ENCODE measurements at places on chromosomes 2 and 18.

DNA sequence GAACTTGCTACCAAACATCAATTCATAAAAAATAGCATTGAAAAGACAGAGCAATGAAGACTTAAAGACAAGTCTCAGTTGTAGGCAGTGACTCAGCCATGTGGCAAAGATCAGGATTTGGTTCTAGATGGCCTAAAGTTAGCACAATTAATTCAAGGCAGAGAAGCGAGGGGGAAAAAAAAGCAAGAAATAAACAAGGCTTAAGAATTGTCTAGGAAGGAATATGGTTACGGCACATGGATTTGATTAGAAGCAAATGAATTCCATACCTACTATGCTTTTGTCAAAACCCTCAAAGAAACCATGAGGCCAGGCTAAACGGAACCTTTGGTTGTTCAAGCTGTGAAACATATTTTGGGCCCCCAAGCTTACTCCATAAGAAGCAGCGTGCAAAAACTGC lies 362.2 kb upstream of the KCNH7 start:
- no peak for DNase-seq

DNA sequence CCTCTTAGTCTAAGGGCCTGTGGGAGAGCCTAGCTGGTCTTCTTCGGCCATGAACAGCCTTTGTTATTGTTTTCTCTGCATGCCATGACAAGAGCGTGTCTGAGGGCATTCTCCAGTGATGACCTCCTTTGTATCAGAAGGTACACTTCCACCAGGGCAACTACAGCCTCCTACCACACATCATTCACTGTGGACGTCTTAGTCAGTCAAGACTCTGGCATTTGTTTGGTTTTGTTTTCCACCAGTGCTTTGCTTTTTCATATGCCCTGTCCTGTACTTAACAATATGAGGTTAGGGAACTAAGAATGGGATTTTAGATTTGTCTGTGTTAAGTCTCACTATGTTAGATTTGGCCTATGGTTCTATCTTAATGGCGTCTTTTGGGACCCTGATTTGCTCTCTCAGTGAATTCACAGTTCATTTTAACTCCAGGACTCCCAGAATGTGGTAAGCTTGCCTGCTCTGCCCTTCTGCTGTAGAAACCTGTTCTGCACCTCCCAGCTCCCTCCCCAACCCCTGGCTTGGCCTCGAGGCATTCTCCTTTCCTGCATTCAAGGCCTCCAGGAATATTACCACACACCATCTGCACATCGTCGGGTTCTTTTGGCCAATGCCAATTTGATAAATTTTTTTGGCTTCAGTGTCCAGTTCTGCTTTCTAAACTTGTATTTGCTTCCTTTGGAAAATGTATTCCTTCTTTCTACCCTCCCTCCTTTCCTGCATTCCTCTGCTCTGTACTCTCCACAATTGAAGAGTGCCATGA lies 42.8 kb upstream of the IL1R1 start:
- no peak for DNase-seq

DNA sequence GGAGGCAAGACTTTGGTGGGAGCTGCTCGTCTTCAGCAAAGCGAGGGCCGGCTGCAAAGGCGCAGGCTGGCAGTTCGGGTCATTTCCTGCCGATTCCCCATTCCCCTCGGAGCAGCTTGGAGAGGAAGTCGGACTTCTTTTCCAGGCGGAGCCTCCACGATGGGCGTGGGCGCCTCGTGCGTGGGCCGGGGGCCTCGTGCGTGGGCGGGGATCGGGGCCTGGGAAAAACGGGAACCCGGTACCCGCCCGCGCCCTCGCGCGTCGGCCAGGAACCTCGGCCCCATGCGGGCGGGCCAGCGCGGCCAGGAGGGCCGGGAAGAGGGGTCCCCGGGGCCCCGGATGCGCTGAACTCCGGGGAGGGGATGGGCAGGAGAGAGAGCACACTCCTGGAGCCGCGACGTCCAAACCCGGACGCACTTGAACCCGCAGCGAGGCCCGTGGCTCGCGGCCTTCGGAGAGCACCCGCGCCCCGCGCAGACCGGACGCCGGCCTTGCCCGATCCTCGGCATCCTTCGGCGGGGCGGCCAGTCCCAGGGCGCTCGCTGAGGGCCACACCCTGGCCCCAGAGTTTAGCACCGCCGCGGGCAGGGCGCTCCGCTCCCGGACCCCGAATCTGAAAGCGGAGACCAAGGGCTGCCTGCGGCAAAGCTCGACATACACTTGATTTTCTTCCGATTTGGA lies 368.4 kb downstream of the MTX2 start:
- no peak for DNase-seq

DNA sequence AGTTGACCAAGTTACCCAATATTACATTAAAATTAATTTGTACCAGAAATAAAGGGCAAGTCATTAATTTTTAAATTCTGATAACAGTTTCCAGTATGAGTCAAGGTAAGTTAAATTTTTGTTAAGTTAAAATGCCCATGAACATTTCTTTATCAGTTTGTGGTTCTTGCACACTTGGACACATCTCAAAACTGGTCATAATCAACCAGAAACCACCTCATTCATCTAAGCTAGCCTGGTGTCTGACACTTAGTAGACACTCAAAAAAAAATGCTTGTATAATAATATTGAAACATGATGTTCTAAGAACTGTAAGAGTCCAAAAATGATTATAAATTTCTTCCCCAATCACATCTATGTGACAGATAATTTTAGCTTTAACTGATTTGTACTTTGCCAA lies 62.4 kb downstream of the SATB2 start:
- DNase-seq: no peak

GRCh38 chr2:51484605-51485004 lies 452.7 kb upstream of the NRXN1 start:
- DNase-seq: no peak

DNA sequence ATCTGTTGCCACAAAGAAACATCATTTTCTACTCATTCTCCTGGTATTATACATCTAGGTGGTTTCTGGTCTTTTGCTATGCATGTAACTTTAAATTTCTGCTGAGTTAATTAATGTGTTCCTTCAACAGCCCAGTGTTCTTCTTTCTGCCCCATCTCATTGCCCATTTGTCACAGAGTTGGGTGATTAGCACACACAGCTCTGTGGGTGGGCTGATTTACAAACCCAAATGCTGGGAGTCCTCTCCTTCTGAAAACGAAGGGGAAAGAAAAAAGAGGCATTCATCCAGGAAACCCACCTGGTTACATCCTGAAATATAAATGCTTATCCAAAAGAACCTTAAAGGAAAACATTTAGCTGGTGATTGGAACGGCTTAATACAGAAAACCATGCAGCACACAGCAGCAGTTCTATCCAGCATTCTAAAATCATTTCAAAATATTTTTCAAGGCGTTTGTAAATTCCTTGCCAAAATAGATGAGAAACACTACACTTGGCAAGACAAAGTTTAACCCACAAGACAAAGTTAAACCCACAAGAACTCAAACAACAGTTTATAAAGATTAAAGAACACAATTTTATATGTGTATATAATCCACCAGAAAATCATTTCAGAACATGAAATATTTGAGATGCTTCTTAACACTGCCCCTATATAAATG lies 177.9 kb downstream of the ANTXR1 start:
- DNase-seq: no peak

GRCh38 chr18:79169958-79170555 lies 100.9 kb downstream of the ATP9B start:
- no peak for DNase-seq

GRCh38 chr2:174878537-174879147 lies 114.4 kb upstream of the CHRNA1 start:
- DNase-seq: no peak
